ENCODE measurements at places on chromosomes 5 and 9. TPM values are rescaled to one million over a fixed set of nuclear protein-coding genes. Genes with fewer than 3 reads are reported as not detected.

DPYSL3 gene
- 10.5 TPM for total RNA-seq

SPINK7 gene
- total RNA-seq: not detected

ZNF483 gene
- total RNA-seq: 6.7 TPM

OSMR gene
- 22.4 TPM for total RNA-seq

SPEF2 gene
- total RNA-seq: 6.3 TPM

NANS gene
- 45.2 TPM for total RNA-seq

TTC23L gene
- total RNA-seq: not detected

DMGDH gene
- total RNA-seq: 4.7 TPM

IL13 gene
- total RNA-seq: not detected

MSMP gene
- total RNA-seq: not detected

AHRR gene
- total RNA-seq: 0.26 TPM

- DNase-seq: no peak
Measured at GRCh38 chr5:151523335-151523734, 67.8 kb downstream of the FAT2 start.

GRCh38 chr9:101119206-101119819 lies 90.8 kb downstream of the PLPPR1 start:
- DNase-seq: peak; percentile 68

- DNase-seq: no peak
Measured at GRCh38 chr9:105541838-105542237, 16.1 kb upstream of the FKTN start.

GRCh38 chr9:3912280-3912679 lies 386.5 kb upstream of the RFX3 start:
- DNase-seq: no peak

GRCh38 chr5:59813761-59814536 lies 79.6 kb downstream of the PDE4D start:
- DNase-seq: peak; percentile 58

DNA sequence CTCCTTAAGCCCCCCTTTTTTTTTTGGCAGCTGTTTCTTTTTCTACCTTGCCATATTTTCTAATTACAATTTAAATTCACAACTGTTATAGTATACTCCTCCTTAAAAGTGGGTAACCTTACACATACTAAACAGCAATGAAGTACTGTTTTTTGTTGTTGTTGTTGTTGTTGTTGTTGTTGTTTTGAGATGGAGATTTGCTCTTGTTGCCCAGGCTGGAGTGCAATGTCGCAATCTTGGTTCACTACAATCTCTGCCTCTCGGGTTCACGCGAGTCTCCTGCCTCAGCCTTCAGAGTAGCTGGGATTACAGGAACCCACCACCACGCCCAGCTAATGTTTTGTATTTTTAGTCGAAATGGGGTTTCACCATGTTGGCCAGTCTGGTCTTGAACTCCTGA lies 669.1 kb upstream of the CDH6 start:
- DNase-seq: no peak

DNA sequence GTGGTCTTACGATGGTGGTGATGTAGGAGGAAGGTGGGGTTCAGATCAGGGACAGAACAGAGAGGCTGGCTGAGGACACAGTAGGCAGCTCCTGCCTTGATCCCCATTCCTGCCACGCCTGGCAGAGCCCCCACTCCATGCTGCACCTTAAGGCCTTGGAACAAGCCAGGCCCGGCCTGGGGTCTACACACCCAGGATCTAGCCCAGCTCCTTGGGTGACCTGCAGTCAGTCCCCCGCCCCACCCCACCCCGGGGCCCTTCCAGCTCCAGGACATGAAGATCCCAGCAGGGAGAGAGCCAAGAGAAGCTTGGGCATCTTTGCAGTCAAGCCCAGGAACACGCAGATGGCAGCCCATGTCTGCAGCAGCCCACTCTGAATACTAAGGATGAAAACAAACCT lies 34.7 kb downstream of the WHRN start:
- no peak for DNase-seq

- DNase-seq: no peak
Measured at GRCh38 chr9:120924698-120925534, 1.7 kb downstream of the TRAF1 start.

DNA sequence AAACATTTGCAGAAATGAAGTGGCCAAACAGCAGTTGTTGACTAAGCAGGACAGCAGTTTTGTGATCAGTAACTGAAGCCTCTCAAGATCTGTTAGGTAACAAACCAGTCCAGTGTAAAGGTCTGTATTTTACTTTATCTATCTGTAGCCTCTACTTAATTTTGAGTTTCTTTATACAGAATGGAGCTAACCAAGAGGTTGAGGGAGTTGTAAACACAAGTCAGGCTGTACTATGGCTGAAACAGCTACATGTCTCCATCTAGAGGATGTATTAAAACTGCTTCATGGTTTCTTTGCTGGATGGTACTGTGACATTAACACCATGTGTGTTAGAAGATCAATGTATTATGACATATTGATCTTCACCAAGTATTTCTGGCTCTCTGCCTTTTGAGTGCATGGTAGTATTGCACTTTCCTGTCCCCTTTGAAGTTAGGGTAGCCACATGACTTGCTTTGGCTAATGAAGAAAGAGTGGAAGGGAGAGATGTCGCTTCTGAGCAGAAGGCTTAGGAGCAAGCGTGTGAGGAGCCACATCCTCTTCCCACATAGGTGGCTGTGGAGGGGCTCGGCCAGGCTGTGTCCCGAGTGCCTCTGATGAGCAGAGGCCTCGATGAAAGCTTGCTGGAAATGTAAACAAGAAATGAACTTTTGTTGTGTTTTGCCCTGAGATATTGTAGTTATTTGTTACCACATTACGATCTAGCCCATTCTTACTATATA lies 105.6 kb upstream of the PCA3 start:
- DNase-seq: no peak

DNA sequence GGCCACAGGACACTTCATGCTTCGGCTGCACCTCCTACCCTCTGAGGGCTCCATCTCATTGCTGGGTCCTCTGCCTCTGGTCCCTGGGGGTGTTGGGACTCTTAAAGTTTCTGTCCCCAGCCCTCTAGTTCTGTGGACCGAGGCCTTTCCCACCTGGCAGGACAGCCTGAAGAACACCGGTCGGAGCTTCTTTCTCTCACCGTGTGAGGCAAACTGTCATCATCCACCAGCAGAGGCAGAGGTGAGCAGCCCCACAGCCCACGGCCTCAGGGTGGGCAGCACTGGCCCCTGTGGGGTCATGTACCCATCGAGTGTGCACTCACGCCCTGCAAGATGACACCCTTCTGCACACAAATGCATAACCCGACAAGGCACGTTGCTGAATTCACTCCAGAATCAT lies 49.9 kb downstream of the IRX2 start:
- DNase-seq: no peak

DNA sequence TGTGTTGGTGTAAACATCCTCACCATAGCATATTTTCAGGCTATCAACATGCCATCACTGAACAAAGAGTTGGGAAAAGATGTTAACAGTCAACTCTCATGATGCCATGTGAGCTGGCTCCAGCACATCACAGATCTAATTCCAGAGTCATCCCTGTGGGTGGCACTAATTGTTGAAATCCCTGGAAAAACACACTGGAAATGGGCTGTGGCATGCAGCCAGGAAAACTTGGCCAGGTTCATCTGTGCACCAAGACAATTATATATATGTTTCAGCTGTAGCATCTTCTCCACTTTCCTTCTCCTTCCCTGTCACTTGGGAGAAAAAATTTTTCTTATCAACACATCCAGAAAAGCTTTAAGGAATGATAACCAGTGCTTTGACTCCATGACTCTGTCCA lies 313.7 kb downstream of the TRIM32 start:
- DNase-seq: no peak

- no peak for DNase-seq
Measured at GRCh38 chr9:105050296-105050695, 122.3 kb upstream of the ABCA1 start.

DNA sequence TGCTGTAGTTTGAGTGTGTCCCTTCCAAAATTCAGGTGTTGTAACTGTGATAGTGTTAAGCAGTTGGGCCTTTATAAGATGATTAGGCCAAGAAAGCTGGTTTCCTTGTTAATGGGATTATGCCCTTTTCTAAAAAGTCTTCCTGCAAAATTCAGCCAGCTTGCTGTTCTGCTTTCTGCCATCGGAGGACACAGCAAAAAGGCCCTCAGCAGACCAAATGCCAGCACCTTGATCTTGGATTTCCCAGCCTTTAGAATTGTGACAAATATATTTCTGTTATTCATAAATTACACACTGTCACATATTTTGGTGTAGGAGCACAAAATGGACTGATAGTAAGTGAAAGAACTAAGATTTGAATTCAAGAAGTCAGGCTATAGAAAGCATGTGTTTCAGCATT lies 203.2 kb downstream of the IZUMO3 start:
- no peak for DNase-seq

- DNase-seq: no peak
Measured at GRCh38 chr5:178564397-178564796, 25.8 kb downstream of the COL23A1 start.

DNA sequence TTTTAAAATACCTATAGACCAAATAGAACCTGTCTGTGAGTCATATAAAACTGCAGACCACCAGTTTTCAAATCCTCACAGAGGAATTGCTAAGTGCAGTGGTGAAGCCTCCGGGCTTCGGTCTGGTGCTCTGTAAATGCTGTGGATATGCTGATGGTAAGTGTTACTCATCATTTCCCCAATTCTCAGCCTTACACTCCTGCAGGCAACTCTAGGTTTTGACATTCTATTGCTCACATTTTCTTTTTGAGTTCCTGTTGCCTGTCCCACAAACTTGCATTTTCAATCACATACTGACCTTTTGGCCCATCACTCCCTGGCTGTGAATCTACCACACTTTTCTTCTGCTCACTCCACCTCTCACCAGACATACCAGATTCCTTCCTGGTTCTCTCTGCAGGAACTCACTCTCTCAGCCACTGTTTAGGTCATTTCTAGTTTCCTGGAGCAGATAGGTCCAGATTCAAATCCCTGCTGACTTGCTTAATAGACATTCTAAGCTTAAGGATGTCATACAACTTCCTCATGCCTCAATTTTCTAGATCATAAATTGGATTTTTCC lies 192.9 kb downstream of the RAB3C start:
- no peak for DNase-seq

- no peak for DNase-seq
Measured at GRCh38 chr5:137856201-137856600, 11.5 kb upstream of the MYOT start.

- no peak for DNase-seq
Measured at GRCh38 chr9:94168203-94169000, 84.1 kb downstream of the PTPDC1 start.

DNA sequence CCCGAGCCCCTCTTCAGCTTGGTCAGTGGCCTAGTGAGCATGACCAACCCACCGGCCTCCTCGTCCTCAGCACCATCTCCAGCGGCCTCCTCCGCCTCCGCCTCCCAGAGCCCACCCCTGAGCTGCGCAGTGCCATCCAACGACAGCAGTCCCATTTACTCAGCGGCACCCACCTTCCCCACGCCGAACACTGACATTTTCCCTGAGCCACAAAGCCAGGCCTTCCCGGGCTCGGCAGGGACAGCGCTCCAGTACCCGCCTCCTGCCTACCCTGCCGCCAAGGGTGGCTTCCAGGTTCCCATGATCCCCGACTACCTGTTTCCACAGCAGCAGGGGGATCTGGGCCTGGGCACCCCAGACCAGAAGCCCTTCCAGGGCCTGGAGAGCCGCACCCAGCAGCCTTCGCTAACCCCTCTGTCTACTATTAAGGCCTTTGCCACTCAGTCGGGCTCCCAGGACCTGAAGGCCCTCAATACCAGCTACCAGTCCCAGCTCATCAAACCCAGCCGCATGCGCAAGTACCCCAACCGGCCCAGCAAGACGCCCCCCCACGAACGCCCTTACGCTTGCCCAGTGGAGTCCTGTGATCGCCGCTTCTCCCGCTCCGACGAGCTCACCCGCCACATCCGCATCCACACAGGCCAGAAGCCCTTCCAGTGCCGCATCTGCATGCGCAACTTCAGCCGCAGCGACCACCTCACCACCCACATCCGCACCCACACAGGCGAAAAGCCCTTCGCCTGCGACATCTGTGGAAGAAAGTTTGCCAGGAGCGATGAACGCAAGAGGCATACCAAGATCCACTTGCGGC lies 1.8 kb downstream of the EGR1 start:
- peak; percentile 71 for DNase-seq

- no peak for DNase-seq
Measured at GRCh38 chr9:89065921-89066320, 74.7 kb downstream of the S1PR3 start.
